ENCODE measurements at places on chromosomes 2 and 18.

DNA sequence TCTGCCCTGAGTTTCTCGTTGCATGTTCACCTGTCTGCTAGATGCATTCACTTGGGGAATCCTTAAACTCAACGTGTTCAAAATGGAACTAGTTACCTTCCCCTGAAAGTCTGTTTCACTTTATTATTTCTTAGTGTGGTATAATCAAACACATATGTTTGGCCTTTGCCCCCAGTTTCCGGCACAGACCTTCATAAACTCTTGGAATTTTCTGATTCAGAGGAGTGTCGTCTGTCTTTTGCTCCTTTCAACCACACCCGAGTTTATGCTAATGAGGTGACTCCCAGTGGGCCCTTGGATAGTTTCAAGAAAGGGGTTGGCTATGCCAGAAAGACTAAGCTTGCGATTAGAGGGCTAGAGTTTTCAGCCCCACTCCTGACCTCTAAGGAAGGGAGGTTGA lies 198.9 kb downstream of the CDCA7 start:
- DNase-seq = no peak

GRCh38 chr18:68219872-68220271 lies 495.0 kb downstream of the TMX3 start:
- DNase-seq = no peak

GRCh38 chr2:238094438-238095022 lies 5.6 kb upstream of the ESPNL start:
- no peak for DNase-seq

- peak; percentile 15 for DNase-seq
Measured at GRCh38 chr18:26971409-26971808, 105.9 kb upstream of the AQP4 start.

- DNase-seq = no peak
Measured at GRCh38 chr2:62196278-62196901, 475 bp downstream of the B3GNT2 start.

GRCh38 chr2:196268025-196268424 lies 96.6 kb upstream of the STK17B start:
- DNase-seq = no peak

GRCh38 chr2:34093790-34094189 lies 494.7 kb upstream of the FAM98A start:
- DNase-seq = no peak

GRCh38 chr18:75341897-75342296 lies 85.6 kb downstream of the SMIM21 start:
- DNase-seq = peak; percentile 42

DNA sequence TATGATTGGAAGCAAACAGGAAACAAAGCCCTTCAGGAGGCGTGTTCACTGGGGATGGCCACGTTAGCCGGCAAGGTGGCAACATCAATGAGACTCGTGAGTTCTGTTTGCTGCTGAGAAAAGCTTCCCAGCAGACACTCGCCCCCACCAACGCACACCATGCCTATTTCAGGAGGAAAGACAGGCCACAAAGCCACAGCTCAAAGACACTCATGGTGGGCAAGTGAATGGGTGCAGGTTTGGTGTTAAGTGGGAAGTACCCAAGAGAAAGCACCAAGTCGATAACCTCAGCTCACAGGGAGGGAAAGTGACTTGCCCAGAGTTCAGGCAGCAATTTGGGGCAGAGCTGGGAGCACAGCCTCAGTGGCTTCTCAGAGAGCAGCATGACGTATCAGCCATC lies 10.5 kb upstream of the MTERF4 start:
- DNase-seq = no peak

DNA sequence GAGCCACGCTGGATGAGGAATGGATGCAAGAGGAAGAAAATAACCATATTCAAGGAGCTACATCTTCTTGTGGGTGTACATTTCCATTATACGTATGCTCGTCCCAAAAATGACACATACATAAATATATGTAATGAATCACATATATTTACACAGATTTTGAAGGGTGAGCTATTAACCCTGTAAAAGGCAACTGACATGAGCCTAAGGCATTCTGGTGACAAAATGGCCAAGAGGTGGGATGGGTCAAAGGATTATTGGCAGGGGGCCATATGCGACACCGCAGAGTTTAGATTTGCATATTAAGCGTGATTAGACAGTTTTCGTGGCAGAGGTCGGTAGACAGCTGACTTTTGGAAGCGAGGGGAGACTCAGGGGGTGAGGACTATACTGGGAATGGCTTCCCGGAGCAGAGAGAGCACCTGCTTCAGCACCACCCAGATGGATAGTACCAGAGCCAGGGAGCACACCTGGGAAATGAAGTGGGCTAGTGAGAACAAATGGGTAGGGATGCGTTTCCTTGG lies 431 bp upstream of the CNRIP1 start:
- peak; percentile 63 for DNase-seq
